ENCODE measurements at places on chromosomes 4 and X.

DNA sequence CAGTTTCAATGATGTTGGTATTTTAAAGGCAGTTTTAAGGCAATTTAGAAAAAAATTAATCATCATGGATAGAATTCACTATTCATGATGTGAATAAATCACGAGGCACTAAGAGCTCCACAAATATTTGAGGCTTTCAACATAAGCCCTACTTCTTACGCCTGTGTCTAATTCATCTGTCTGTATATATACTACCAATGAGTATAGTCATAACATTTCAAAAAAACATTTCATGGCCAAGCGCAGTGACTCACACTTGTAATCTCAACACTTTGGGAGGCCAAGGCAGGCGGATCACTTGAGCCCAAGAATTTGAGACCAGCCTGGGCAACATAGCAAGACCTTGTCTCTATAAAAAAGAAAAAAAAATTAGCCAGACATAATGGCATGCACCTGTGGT, 56.5 kb downstream of the FBXL5 start:
- no peak for DNase-seq

DNA sequence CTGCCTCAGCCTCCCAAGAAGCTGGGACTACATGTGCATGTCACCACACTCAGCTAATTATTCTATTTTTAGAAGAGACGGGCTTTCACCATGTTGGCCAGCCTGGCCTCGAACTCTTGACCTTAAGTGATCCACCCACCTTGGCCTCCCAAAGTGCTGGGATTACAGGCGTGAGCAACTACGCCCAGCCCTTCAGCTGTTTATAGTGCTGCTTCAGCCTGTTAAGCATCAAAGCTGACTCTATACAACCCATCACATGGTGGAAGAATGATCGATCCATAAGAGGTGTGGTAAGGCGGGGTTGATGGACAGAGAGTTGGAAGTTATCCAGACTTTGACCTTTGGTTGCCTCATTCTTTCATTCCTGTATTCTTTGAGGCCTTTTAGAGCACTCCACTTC, 56.2 kb upstream of the RAPGEF2 start:
- no peak for DNase-seq

GRCh38 chr4:29277381-29277780, 1442.8 kb upstream of the PCDH7 start:
- no peak for DNase-seq

DNA sequence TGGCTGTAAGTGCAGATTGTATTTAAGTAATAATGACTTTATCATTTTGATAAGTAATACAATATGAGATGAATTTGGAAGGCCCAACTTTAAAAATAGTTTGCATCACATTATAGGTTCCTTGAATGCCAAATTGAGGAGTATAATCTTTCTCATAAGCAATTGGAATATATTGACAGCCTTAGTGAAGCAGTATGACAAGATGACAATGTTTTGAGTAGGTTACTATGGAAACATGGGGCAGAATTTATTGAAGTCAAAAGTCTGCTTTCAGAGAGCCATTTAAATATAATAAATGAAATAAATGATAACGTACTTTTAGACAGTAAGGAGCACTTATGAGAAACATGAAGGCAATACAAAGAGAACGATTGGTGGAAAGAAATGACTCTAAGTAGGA, 776.4 kb downstream of the TECRL start:
- DNase-seq: no peak

DNA sequence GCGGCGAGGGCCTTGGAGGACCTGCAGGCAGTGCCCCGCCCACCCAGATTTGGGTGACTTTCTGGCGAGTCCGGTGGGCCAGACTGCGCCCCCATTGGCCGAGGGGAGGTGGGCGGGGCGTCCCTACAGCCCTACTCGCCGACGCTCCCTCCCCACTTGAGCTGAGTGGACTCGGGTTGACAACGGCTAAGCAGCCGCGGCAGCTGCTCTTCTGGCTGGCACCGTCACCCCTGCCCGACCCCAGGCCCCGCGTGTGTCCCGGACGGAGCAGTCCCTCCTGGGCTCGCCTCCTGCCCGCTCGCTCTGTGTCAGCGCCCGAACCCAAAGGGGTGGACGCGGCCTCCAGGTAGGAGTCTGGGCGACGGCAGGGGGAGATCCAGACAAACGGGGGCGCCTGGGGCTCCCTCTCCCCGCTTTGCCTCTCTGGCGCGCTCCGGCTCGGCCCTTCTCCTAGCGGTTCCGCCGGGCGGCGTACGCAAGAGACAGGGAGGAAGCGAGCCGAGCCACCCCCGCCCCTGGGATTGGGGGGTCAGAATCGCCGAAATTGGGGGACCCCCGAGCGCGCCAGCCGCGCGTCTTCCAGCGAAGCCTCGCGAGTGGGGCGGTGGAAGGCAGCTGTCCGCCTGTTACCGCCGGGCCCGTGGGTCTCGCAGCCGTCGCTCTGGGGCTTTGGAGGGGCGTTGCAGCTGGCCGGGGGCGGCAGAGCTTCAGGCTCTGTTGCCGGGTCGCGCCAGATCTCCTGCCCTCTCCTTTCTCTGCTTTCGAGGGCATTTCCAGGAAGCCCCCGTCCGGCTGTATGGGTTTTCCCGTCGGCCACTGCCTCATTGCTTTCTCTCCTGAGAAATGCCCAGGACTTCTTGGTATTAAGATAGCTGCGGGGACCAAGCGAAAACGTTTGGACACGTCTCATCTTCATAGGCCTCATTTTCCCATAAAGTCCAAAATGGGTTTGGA, 46.3 kb downstream of the STARD8 start:
- peak; percentile 16 for DNase-seq

DNA sequence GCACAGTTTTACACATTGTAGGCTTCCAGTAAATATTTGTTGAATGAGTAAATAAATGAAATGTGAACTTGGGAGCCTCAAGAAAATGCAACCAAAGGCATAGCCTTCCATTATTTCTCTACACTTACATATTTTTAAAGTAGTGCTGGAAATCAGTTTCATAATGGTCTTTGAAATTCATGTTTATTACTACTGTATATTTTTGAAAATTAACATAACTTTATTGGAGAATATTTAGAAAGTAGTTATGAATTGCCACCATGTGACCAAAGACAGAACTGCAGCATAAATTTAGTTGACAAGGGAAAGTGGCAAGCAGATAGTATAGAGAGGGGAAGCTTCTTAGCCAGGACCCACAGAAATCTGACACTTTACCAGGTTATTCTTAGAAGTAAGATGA, 6.4 kb downstream of the TCEAL8 start:
- DNase-seq: no peak

- DNase-seq: peak; percentile 1
These were observed 19.7 kb upstream of the SPON2 start for GRCh38 chr4:1192091-1192492.

- DNase-seq: no peak
These were observed 8.5 kb upstream of the PTTG2 start for GRCh38 chr4:37951461-37952352.

- DNase-seq: no peak
These were observed 29.4 kb downstream of the C4orf51 start for GRCh38 chr4:145709336-145709735.

- no peak for DNase-seq
These were observed 128.0 kb downstream of the SNCA start for GRCh38 chr4:89708903-89709421.

- no peak for DNase-seq
These were observed 67.9 kb downstream of the TAB3 start for GRCh38 chrX:30821116-30821515.

DNA sequence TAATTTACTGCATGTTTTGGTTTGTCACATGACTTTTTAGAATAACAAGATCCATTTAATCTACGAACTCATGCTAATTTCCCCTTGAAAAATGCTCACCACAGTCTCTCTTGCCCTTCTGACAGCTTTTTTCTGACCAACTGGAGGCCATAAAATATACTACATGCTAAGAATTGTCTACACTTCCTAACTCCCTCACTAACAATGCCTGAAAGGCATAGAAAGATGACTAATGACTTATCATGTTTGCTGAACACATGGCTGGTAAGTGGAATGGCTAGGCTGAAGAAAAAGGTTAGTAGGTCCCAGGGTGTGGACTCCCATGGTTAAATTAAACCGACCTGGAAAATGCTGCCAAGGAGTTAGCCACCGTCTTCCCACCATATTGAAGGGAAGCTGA, 309.9 kb downstream of the SPOCK3 start:
- DNase-seq: no peak

- no peak for DNase-seq
These were observed 74.6 kb upstream of the C1QTNF7 start for GRCh38 chr4:15353207-15353606.

GRCh38 chrX:120401301-120401700, 39.4 kb downstream of the ATP1B4 start:
- no peak for DNase-seq

Measured in activated CD4-positive, alpha-beta T cell treated with anti-CD3 and anti-CD28 coated beads for 36 hours (primary cell).